Ovary (tissue), 10 donors: ENCODE measurements at places on chromosomes 7 and 10. TPM values are rescaled to one million over a fixed set of nuclear protein-coding genes. Genes with fewer than 3 reads are reported as not detected.

DNA sequence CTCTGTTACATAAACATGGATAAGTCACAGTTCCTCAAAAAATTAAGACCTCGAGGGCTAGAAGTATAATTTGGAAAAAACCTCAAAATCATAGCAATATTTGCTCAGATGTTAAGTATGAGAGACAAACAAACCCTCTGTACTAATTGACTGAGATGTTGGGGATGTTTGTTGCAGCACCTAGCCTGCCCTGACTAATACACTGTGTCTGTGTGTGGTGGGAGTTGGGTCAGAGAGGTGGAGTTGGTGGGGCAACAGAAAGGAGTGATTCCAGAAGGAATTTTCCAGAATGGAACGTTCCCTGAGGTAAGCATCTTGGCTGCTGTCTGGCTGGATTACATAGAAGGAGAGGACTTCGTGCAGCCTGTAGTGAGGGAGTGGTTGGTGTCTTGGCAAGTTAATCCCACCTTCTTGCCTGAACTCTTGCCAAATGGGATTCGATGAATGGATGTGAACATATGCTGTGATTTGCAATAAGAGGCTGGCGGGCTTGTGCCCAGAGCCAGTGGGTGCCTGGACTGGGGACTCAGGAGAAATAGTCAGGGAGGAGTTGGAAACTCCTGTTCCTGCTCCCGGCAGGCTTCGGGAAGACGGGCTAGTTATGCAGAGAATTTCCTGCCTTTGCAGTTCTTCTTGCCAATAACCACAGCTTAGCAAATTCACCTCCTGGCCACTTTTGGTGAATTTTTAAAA, 9.3 kb upstream of the FAM180A start:
- DNase-seq: peak; percentile 38

DNA sequence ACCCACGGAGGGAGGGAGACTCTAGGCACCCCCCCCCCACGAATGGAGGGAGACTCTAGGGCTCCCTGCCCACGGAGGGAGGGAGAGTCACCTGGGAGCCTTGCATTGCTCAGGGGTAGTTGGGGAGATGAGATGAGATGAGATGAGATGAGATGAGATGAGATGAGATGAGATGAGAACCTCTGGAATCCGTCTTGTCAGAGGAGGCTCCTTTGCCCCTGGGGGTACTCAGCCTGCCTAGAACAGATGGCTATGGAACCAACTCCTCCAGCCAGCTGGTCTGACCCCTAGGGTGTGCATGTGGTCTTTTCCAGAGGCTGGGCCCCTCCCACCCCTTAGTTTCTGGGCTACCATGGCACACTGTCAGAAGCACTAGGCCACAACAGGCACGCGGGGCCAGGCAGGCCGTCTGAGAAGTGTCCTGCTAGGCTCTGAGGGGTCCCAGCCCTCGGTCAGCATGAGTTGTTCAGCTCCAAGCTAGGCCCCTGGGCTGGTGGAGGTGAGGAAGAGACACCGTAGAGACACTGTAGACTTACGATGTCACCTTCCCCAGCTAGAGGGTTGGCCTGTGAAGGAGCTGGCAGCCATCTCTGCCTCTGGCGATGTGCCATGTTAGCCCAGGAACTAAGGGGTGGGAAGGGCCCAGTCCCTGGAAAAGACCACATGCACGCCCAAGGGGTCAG, 8.8 kb downstream of the TSPAN15 start:
- no peak for DNase-seq

- no peak for DNase-seq
These were observed 157.3 kb downstream of the NOC3L start for GRCh38 chr10:94205396-94205831.

GRCh38 chr10:117929327-117930067, 117.2 kb downstream of the RAB11FIP2 start:
- no peak for DNase-seq

- no peak for DNase-seq
These were observed 77.7 kb downstream of the OTUD1 start for GRCh38 chr10:23516530-23516929.

DNA sequence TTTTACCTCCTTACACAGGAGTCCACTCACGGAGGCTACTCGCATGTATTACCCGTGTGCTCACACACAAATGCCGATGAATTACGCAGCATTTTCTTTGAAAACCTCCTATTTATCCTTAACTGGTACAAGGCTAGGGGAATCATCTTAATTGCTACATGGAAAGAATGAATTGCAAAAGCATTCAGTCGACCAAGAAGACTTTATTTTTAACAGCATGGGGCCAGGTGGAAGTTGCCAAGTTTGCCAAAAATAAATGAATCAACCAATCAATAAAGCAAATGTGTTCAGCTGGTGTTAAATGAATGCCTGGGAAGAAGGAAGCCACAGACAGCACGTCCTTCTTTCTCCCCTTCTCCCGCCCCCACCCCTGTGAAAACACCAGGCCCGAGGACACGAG, 55.8 kb downstream of the CTBP2 start:
- DNase-seq: no peak

DNA sequence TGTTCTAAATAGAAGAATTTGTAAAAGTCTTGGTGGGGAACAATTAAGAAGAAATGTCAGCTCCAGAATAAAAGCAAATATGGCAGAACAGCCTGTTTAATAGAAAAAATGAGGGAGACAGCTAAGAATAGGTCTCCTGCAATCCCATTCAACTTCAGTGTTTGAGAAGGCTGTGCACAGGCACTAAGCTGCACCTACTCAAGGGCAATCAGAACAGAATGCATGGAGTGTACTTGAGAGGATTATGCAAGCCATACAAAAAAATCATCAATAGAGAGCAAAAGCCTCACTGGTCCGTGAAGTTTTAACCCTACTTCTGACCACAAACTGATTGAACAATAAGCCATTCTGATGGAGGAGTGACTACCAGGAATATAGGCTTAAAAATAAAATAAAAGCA, 690.7 kb upstream of the PCDH15 start:
- DNase-seq: no peak

ZNF735 gene
- total RNA-seq: not detected
